Mammary epithelial cell (primary cell): ENCODE measurements at places on chromosomes 4 and X. TPM values are rescaled to one million over a fixed set of nuclear protein-coding genes. Genes with fewer than 3 reads are reported as not detected.

DNA sequence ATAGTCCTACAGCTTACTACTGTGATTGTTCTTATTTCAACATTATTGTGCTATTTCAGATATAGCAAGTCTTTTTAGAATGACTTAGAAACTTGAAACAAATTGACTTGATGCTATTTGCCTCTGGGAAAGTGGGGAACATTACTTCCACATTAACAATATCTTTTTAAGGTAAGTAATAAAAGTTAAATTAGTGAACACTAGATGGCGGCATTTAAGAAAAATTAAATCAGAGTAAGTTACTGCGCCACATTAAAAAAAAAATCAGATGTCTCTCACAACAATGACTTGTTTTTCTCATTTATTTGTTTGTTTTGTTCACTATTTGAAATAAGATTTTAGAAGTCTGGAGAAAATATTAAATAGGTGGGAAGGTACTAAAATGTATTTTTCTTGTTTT lies 1026.9 kb upstream of the SLIT2 start:
- no peak for DNase-seq

The ARMCX5 gene
- 8.2 and 19.1 TPM in 2 replicates for total RNA-seq

The F9 gene
- not detected in 2 replicates for total RNA-seq

- DNase-seq: peak; percentile 89
These were observed 1.4 kb upstream of the CXCL1 start for GRCh38 chr4:73867783-73868182.

The ZNF141 gene
- total RNA-seq: 4.8 and 8.0 TPM in 2 replicates
